Activated T-helper 17 cell treated with anti-CD3 and anti-CD28 coated beads, Interleukin-2, amount 50 U/mL, for 72 hours (primary cell): ENCODE measurements at places on chromosomes 7 and 10. TPM values are rescaled to one million over a fixed set of nuclear protein-coding genes. Genes with fewer than 3 reads are reported as not detected.

The LRRD1 gene
- not detected for total RNA-seq

The CYTH3 gene
- 8.4 TPM for total RNA-seq

The AOAH gene
- total RNA-seq = 2.9 TPM

The INSYN2A gene
- total RNA-seq = not detected

The CFAP46 gene
- not detected for total RNA-seq

The ADIRF gene
- not detected for total RNA-seq

The GIMAP6 gene
- 42.3 TPM for total RNA-seq

The TRIM73 gene
- 8.6 TPM for total RNA-seq

The NKX1-2 gene
- total RNA-seq = not detected

The ELFN1 gene
- total RNA-seq = 0.19 TPM

The NXPH1 gene
- not detected for total RNA-seq

The LHPP gene
- 7.4 TPM for total RNA-seq

The AOC1 gene
- not detected for total RNA-seq

The SLC18A3 gene
- not detected for total RNA-seq

The LIPM gene
- total RNA-seq = not detected

The SPDYE1 gene
- not detected for total RNA-seq

The ADAM22 gene
- 0.82 TPM for total RNA-seq

The VSTM2A gene
- total RNA-seq = not detected

The MOGAT3 gene
- total RNA-seq = not detected

The ZNF3 gene
- 17.1 TPM for total RNA-seq

The UTF1 gene
- total RNA-seq = not detected

The C10orf90 gene
- total RNA-seq = 0.19 TPM

The ITGB8 gene
- total RNA-seq = 0.26 TPM

The MYL10 gene
- not detected for total RNA-seq
